ENCODE measurements at places on chromosomes 7 and 10.
A peak's percentile ranks its signal among the peaks of the same experiment; 100 is the strongest.

DNA sequence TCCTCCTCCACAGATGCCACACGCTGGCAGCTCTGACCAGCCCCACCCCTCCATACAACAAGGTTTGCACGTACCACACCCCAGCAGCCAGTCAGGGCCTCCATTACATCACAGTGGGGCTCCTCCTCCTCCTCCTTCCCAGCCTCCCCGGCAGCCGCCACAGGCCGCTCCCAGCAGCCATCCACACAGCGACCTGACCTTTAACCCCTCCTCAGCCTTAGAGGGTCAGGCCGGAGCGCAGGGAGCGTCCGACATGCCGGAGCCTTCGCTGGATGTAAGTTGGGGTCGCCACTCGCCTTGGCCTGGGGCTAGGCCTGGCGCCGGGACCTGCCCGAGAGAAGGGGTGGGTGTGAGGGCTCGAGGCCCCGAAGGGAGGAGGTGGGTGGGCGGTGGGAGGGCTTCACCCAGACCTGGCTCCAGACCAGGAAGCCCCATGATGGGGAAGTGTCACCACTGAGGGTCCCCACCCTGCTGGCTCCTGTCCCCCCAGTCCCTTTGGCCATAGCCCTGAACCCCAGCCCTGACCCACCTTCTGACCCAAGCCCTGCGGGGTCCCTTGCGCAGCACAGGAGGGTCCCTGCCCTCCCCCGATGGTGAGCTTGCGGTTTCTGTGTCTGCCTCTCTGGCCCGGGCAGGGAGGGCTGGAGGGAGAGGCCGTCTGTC lies 36.2 kb upstream of the PPIF start:
- peaks cover 99% of the 10 kb centered on the region for H3K36me3 ChIP-seq
- H3K4me3 ChIP-seq, result no peak overlapping the region
- peak; percentile 27 for DNase-seq
- H3K27ac ChIP-seq, result no peak overlapping the region
- H3K27me3 ChIP-seq, result no peaks in the 10 kb centered on the region
- H3K4me1 ChIP-seq, result peaks cover 5% of the 10 kb centered on the region

DNA sequence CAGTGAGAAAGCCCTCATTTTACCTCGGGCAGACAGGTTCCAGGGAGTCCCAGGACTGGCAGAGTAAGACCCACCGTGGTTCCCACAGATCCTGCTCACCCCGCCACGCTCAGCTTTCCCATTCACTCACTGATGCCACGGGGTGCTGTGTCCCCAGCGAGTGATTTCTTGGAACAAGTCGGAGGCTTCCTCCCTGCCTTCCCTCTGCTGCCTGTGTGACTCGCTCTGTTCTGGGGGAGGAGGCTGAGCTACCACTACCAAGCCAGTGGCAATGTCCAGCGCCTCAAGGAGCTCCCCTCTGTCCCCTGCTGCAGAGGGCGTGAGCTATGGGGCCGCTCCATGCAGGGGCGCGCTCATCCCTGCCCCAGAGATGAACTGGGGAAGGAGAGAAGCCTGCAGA lies 12.6 kb downstream of the IL15RA start:
- no peak overlapping the region for H3K27ac ChIP-seq
- DNase-seq, result no peak
- no peaks in the 10 kb centered on the region for H3K36me3 ChIP-seq
- peaks cover 23% of the 10 kb centered on the region for H3K27me3 ChIP-seq
- no peak overlapping the region for H3K4me3 ChIP-seq

GRCh38 chr7:25272265-25272664 lies 44.0 kb upstream of the NPVF start:
- H3K4me3 ChIP-seq, result no peak overlapping the region
- H3K27me3 ChIP-seq, result no peaks in the 10 kb centered on the region
- DNase-seq, result no peak
- H3K27ac ChIP-seq, result no peak overlapping the region
- H3K4me1 ChIP-seq, result no peaks in the 10 kb centered on the region

GRCh38 chr7:93119191-93119905 lies 1.6 kb upstream of the SAMD9 start:
- H3K27ac ChIP-seq, result no peak overlapping the region
- no peak overlapping the region for H3K4me3 ChIP-seq
- no peak for DNase-seq
- H3K27me3 ChIP-seq, result no peaks in the 10 kb centered on the region

DNA sequence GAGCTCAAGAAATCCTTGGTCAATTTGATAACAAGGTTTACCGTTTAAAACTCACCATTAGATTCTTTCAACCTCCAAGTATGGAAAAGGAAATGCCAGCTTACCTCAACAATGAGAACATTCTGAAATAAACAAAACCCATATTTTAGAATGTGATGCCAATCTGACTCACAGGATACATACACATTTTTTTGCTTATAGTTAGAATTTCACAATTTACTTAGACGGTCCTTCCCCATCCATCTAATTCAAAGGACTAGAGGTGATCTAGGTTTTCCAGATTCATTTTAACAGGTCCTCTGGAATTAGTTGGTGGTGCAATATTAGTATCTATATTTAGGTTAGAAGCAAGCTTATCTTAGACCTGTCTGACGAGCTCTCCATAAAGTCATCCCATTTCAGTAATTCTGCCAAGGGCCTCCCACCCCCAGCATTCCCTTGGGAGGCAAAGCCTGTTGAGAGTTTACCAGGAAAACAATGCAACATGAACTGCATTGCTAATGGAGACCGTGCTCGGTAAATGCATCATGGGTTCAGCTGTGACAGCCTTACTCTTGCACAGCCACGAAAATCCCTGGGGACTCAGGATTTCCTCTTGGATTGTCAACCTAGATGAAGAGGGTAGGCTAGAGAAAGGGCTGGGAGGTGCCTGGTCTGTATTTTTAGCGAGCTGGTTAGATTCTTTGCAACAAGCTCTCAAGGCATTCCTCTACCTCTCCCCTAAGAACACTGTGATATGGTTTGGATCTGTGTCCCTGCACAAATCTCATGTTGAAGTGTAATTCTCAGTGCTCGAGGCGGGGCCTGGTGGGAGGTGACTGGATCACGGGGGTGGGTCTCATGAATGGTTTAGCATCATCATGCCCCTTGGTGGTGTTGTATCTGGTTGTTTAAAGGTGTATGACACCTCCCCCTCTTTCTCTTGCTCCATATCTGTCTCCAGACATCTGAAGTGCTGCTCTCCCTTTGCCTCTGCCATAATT lies 93.8 kb downstream of the PRTFDC1 start:
- no peak overlapping the region for H3K4me3 ChIP-seq
- DNase-seq, result no peak
- peaks cover 8% of the 10 kb centered on the region for H3K4me1 ChIP-seq

- no peak for DNase-seq
- H3K4me3 ChIP-seq, result no peak overlapping the region
- H3K27ac ChIP-seq, result no peak overlapping the region
- H3K27me3 ChIP-seq, result no peaks in the 10 kb centered on the region
- H3K36me3 ChIP-seq, result no peaks in the 10 kb centered on the region
- H3K4me1 ChIP-seq, result no peaks in the 10 kb centered on the region
These were observed 22.0 kb downstream of the STEAP1B start for GRCh38 chr7:22477876-22478450.

DNA sequence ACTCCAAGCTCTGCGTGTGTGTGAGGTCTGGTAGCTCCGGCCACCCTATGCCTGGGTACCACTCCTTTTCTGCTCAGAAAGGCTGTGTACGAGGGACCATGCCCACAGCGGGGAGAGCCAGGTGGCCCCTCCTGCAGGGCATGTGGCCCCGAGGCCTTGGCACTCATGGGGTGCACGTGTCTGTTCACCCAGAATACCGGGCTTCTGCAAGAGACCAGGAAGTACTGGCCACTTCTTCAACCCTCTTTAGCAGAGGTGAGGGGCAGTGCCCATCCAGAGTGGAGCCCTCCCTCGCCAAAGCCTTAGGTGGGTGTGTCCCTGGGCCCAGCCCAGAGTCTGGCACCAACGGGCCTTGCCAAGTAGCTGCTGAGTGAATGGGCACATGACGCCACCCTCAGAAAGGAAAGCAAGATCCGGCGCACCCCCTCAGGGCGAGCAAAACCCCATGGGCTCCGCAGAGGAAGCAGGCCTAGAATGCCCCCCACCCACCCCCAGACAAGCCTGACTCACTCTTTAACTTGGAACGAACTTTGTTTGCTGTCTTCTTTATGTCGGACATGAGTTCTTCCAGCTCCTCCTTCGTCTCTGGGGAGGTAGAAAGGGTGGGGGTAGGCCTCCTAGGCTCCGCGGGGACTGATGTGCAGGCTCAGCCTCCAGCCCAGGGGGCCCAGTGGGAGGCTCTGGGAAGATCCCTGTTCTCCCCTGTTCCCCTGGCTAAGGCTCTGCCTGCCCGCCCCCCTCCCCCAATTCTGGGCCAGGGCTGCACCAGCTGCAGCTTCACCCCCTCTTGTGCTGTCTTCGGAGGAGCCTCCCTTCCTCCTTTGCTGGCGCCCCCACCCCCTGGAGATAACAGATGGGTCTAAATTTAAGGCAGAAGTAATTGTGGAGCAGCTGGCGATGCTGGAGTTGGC lies 14.6 kb downstream of the STX1A start:
- no peak overlapping the region for H3K27ac ChIP-seq
- H3K36me3 ChIP-seq, result peaks cover 11% of the 10 kb centered on the region
- DNase-seq, result no peak
- no peak overlapping the region for H3K4me3 ChIP-seq
- H3K4me1 ChIP-seq, result peaks cover 7% of the 10 kb centered on the region

DNA sequence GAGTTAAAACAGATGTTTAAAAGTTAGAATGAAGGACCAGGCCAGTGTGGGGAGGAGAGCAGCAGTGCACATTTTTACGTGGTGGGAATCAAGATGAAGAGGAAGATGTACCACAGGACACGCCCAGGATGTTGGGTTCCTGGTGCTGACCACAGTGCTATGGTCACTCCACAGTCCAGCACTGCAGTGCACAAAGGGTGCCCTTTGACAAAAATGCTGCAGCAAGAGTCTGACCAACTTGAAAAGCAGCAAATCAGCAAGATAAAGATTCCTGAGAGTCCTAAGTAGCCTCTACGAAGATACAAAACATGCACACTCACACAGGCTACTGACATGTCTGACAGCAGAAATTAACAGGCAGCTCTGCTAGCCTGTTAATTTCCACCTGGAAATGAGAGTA lies 107.1 kb downstream of the PIP4K2A start:
- no peak for DNase-seq
- no peaks in the 10 kb centered on the region for H3K36me3 ChIP-seq
- no peak overlapping the region for H3K4me3 ChIP-seq
- peaks cover 12% of the 10 kb centered on the region for H3K4me1 ChIP-seq
- no peak overlapping the region for H3K27ac ChIP-seq
- H3K27me3 ChIP-seq, result no peaks in the 10 kb centered on the region

DNA sequence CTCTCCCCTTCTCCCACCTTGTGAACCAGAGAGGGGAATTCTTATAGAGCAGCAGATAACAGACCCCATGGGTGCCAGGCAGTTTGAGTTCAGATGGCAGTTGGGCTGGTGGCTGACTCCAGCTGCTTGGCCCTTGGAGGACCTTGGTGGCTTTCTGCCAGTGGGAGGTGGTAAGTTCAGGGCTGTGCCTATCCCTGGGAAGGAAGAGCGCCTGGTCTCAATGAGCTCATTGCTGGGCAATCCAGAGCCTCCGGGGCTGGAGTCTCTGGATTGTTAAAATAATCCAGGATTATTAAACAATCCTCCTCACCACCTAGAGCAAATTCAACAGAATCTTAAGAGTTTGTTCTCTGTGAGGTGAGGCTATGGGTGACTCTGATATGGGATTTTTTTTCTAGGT lies 105.2 kb downstream of the FANK1 start:
- no peak overlapping the region for H3K27ac ChIP-seq
- H3K27me3 ChIP-seq, result no peaks in the 10 kb centered on the region
- no peak overlapping the region for H3K4me3 ChIP-seq
- no peaks in the 10 kb centered on the region for H3K36me3 ChIP-seq

GRCh38 chr7:127404286-127405072 lies 12.0 kb upstream of the ZNF800 start:
- H3K4me3 ChIP-seq, result no peak overlapping the region
- H3K27me3 ChIP-seq, result peaks cover 6% of the 10 kb centered on the region
- no peak for DNase-seq
- no peak overlapping the region for H3K27ac ChIP-seq

- no peak for DNase-seq
- no peak overlapping the region for H3K27ac ChIP-seq
- H3K27me3 ChIP-seq, result no peaks in the 10 kb centered on the region
- H3K36me3 ChIP-seq, result peaks cover 2% of the 10 kb centered on the region
- H3K4me1 ChIP-seq, result no peaks in the 10 kb centered on the region
- no peak overlapping the region for H3K4me3 ChIP-seq
These were observed 6.7 kb upstream of the INSYN2A start for GRCh38 chr10:127203067-127203466.

Measured in neuronal stem cell (in vitro differentiated cells).